NCI-H2081 (cell line): ENCODE measurements at places on chromosomes 1 and 21.

GRCh38 chr21:46542588-46543124, 62.2 kb downstream of the S100B start:
- no peak for DNase-seq

- DNase-seq: peak; percentile 8
These were observed 43.9 kb downstream of the PIGK start for GRCh38 chr1:77175230-77175844.

- no peak for DNase-seq
These were observed 26.2 kb downstream of the VPS45 start for GRCh38 chr1:150093805-150094204.

GRCh38 chr21:44845418-44846223, 27.8 kb upstream of the SUMO3 start:
- no peak for DNase-seq

DNA sequence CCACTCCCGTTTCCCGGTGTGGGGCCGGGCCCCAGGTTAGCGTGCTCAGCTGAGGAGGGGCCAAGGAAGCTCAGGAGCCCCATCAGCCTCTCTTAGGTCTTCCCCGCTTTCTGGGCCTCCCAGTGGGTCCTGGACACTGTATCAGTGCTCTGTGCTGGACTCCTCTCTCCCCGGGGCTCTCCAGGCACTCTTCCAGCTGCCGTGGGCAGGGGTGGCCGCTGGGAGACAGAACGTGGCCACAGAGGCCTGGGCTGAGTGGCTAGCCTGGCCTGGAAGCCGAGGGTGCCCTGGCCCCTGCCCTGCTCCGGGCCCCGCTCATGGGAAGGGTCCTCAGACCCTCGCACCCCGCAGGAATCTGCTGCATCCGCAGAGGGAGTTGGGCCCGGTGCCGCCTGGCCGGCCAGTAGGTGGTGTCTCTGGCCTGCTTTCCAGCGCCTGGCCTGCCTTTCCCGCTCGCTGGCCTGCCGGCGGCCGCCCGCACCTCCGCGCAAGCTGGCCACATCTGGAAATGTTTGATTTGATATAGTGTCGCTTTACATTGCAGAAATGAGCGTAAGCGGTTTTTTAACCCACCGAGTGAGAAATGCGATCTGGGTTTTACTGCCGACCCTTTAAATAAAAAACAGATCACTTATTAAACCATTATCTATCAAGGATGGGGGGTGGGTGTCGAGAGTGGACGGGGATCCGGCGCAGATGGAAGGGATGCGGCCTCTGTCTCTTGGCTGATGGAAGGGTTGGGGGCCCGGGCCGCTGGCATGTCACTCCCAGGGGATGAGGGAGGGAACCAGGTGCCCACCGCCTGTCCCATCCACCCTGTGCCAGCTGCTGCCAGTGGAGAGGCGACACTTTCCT, 74.4 kb upstream of the TTC34 start:
- DNase-seq: no peak

- DNase-seq: no peak
These were observed 21.3 kb upstream of the TARBP1 start for GRCh38 chr1:234500269-234500668.

- DNase-seq: no peak
These were observed 4.5 kb downstream of the MAP7D1 start for GRCh38 chr1:36160388-36160948.

GRCh38 chr1:224851210-224851847, 78.1 kb upstream of the DNAH14 start:
- DNase-seq: peak; percentile 66

DNA sequence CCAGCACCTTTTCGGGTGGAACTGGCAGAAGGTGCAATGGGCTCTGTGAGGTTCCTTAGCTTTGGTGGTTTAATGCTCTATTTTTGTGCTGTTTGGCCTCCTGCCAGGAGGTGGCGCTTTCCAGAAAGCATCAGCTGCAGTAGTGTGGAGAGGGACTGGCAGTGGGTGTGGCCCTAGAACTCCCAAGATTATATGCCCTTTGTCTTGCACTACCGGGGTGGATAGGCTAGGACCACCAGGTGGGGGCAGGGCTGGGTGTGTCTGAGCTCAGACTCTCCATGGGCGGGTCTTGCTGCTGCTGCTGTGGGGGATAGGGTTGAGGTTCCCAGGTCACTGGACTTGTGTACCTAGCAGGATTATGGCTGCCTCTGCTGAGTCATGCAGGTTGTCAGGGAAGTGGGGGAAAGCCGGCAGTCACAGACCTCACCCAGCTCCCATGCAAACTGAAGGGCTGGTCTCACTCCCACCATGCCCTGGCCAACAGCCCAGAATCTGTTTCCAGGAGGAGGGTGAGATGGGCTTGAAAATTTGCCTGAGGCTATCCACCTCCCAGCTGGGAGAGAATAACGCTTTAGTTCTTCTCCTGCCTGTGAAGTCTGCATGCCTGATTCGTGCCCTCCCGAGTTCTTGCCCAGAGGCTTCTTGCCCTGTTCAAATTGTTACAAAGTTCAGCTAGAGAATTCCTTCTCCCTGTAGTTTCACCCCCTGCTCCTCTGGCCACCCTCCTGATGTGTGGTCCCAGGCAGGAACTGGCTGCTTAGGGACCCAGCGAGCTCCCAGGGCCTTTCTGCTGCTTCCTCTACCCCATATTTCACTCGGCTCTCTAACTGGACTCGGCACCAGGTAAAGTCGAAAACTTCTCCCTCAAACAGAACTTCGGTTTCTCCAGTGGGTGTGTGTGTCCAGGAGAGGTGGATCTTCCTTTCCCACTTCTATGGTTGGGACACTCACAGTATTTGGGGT, 76.5 kb upstream of the BTG3 start:
- peak; percentile 88 for DNase-seq

DNA sequence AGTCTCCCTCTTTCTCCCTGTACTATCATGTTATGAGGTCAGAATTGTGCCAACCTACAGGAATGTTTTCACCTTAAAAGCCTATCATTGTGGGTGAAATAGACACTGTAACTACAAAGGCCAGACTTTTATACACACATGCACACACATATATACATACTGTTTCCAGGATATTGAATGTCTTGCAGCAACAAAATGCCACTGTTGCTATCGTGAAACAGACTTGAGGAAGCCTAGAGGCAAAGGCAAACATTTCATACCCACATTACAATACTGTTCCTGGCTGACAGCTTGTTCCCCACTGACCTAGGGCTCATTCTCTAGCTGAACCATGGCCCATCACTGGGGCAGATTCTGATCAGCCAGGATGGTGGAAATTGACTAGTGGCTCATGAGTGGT, 125.1 kb upstream of the DUSP10 start:
- no peak for DNase-seq

- no peak for DNase-seq
These were observed 734.1 kb downstream of the LRRIQ3 start for GRCh38 chr1:73463873-73464272.

DNA sequence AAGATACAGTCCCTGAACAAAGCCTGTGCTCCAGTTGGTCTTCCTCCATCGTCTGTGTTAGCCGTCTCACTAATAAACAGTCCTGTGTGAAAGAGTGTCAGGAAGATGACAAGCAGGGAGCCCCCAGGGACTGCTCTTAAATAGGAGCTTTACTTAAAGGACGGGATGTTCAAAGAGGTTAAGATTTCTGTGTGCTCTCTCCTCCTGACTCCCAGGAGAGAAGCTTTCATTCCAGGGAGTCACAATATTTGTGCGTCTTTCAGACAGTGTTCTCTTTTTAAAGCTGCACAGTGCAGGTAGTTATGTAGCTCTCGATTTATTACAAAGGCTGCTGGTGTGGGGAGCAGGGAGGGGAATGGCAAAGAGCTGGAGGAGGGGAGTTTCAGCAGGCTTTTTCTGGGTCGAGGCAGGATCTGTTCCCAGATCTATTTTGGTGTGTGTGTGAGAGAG, 43.5 kb downstream of the STYXL2 start:
- DNase-seq: no peak
